ENCODE measurements at places on chromosomes 13 and 19.
A peak's percentile ranks its signal among the peaks of the same experiment; 100 is the strongest.

DNA sequence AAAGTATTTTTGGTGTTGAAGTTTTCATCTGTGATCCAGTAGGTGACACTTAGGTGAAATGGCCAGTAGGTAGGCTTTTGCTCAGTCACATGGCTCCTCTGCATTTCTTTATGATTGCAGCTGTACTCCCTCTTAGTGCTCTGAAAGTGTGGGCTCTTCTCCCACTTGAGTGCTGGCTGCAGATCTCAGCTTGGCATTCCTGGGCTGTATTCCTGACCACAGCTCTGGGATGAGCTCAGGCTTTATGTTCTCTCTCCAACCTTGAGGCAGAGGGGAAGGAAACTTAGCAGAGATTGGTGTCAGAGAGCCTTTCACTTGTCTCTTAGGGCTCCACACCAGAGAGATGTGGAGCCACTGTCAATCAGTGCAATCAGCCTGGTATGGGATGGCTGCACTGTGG lies 254.3 kb downstream of the NDFIP2 start:
- no peak for DNase-seq

- no peak for DNase-seq
Observed at GRCh38 chr19:29524912-29525831, 622 bp upstream of the VSTM2B start.

GRCh38 chr19:4803736-4804695 lies 12.5 kb downstream of the FEM1A start:
- peak; percentile 59 for DNase-seq

DNA sequence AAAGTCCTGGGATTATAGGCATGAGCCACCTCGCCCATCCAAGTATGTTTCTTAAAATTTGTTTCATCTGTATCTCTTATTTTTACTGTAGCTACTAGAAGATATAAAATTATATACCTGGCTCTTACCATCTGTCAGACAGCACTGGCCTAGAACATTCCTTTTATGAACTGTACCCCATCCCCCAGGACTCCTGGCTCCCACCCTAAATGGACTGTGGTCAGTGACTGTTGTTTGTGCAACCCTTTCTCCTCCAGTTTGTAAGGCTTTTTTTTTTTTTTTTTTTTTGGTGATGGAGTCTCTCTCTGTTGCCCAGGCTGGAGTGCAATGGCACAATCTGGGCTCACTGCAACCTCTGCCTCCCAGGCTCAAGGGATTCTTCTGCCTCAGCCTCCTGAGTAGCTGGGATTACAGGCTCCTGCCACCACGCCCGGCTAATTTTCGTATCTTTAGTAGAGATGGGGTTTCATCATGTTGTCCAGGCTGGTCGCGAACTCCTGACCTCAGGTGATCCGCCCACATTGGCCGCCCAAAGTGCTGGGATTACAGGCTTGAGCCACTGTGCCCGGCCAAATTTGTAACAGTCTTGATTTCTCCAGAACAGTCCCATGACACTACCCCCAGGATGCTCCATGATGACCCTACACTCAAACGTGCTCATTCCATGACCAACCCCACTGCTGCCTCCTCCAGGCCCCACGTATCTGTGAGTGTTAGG lies 2.5 kb downstream of the NDUFA3 start:
- DNase-seq = no peak

DNA sequence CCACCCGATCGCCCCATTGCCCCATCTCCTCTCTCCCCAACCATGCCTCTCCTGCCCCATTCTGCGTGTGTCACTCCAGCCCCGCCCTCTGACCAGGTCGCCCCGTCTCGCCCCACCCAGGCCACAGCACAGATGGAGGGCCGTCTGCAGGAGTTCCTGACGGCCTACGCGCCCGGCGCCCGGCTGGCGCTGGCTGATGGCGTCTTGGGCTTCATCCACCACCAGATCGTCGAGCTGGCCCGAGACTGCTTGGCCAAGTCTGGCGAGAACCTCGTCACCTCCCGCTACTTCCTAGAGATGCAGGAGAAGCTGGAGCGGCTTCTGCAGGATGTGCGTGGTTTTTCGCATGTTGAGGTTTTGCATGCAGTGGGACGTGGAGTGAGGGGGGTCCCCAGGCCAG lies 26.2 kb downstream of the MAST3 start:
- DNase-seq = no peak

DNA sequence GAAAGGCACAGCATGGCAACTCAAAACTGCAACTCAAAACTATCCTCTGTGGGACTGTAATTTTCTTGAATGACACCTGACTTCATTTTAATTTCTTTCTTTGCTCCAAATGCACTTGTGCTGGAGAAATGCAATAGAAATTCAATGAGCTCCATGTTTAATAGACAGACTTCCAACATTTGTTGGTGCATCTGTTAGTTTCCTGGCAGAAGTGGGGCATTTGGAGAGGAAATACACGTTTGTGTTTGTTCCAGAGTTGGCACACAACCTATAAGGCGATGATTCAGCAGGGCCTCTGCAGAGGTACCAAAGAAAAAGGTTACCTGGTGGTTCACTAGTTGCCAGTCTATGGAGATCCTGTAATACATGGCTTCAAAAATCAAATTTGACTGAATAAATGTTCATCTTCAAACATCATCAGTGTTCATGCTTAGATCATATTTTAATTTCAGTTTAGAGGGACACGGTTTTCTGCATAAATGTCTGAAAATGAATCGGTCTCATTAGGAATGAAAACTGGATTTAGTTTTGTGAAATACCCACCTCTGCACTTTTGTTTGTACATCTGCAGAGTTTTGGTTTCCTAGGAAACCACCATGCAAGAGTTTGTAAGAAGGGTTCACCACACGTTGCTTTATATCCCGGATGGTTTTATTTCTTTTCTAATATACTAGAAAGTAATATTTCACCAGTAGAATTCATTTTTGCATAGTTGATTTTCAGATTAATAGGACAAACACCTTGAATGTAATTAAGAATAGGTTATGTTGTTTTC lies 21.8 kb upstream of the OBI1 start:
- no peak for DNase-seq

DNA sequence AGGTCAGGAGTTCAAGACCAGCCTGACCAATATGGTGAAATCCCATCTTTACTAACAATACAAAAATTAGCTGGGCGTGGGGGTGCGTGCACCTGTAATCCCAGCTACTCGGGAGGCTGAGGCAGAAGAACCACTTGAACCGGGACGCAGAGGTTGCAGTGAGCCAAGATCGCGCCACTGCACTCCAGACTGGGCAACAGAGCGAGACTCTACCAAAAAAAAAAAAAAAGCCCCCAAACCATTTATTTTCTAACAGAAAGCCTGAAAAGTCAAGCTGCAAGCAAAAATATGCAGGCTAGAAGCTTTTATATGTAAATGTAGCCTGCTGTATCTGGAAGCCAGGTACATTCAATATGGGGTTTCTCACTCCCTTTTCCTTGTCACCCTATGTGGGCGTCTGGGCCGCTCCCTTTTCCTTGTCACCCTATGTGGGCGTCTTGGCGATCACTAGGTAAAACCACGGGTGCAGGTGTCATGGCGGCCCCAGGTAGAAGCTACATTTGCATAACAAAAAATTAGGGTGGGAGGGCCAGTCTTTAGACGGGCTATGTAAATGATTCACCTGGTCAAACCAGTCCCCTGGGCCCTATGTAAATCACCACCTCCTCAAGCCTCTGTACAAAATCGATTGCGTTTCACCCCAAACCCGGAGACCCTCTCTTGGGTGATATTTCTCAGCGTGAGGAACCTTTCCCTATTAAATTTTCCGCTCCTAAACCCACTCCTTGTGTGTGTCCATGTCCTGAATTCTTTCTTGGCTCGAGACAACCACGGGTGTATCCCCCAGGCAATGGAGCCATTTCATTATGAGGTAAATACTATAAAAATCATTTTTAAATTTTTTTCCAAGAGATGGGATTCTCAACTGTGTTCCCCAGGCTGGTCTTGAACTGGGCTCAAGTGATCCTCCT lies 2.1 kb downstream of the TRIM13 start:
- no peak for DNase-seq

DNA sequence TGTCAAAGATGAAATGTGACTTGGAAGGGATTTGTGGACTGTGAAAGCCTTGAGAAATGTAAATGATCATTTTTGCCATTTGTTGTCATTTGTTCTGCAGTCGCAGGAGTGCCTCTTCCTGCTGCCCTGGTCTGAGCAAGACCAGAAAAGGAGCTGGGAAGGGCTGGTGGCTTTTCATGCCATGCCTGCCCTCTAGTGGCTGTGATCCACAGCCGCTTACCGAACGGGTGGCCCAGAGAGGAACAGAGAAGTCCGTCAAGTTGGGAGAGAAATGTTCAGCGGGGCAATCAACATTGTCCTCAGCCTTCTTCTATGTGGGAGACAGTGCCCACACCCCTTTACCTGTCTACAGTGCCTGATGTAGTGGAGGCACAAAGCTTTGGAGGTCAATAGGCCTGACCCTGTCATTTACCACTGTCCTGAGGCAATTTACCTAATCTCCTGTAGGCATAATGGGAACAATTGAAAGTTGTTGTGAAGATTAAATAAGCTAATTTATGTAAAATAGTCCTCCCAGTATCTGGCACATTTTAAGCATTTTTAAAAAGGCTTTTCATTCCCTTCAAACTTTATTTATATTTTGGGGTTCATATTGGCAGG lies 224.5 kb downstream of the B3GLCT start:
- peak; percentile 39 for DNase-seq

- peak; percentile 61 for DNase-seq
Observed at GRCh38 chr19:41299755-41300089, 10.2 kb upstream of the CCDC97 start.

DNA sequence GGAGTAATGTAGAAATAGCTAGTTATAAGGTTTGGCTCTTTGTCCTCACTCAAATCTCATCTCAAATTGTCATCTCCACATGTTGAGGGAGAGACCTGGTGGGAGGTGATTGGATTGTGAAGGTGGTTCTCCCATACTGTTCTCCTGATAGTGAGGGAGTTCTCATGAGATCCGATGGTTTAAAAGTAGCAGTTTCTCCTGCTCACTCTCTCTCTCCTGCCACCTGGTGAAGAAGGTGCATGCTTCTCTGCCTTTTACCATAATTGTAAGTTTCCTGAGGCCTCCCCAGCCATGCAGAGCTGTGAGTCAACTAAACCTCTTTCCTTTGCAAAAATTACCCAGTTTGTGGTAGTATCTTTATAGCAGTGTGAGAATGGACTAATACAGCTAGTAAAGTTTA lies 849.4 kb downstream of the DACH1 start:
- no peak for DNase-seq

DNA sequence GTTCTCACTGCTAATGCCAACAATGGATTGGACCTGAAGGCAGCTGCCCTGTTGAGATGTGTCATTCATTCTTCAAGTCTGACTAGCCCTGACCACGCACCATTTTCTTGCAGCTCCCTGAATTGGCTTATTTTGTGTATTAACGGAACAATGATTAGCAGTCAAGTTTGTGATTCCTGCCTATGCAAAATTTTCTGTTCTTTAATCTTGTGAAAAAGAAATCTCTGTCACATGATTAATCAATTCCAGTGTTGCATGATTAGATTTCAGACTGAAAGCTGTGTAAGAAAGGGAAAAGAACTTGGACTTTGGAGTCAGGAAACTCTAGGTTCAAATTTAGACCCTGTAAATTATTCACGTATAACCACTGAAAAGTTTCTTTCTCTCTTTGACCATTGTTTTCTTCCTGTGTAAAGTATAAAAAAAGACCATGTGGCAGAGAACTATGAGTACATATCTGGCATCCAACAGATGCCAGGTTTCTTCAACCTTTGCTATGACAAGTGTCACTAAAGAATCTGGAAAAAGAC lies 64.5 kb upstream of the SLC10A2 start:
- no peak for DNase-seq

GRCh38 chr13:75417656-75418055 lies 64.3 kb downstream of the TBC1D4 start:
- no peak for DNase-seq

DNA sequence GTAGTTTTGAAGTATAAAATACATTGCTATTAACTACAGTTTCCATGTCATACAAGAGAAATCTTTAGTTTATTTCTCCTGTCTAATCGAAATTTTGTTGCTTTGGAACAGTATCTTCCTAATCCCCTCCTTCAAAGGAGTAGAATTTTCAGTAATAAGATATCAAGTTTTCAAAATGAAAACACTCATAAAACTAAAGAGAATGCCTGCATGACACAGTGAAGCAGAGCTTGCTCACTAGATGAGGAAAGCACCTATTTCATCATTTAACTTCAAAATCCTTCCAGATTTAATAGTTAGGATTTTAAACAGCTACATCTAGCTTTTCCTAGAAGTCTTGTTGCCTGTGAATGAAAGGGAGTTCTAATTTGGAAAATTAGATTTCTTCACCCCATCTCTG lies 80.8 kb downstream of the TNFSF11 start:
- DNase-seq = no peak

DNA sequence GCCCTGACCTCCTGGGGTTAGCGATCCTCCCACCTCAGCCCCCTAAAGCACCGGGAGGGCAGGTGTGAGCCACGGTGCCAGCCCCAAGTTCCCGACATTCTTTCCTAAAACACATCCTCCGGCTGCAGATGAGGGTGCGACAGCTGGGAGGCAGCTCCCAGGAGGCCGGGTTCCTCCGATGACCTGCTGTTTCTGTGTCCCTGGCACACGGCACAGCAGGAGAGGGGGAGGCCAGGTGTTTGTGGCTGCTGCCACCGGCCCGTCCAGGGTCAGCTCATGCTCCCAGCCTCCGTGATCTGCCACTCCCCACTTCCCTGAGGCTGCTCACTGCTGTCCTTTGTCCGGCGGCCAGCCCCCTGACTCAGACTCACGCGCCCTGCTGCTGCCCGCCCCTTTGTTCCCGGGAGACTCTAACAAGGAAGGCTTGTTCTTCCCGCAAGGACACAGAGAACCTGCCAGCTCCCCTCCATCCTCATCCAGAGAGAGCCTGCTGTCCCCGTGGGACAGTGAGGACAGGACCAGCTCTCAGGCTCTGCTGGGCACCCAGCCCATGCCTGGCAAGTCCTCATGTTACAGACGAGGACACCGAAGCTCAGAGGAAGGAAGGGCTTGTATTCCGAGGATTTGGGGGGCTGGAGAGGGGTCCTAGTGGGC lies 10.6 kb upstream of the MADCAM1 start:
- no peak for DNase-seq

GRCh38 chr13:110109910-110110309 lies 197.0 kb downstream of the COL4A1 start:
- DNase-seq = no peak

DNA sequence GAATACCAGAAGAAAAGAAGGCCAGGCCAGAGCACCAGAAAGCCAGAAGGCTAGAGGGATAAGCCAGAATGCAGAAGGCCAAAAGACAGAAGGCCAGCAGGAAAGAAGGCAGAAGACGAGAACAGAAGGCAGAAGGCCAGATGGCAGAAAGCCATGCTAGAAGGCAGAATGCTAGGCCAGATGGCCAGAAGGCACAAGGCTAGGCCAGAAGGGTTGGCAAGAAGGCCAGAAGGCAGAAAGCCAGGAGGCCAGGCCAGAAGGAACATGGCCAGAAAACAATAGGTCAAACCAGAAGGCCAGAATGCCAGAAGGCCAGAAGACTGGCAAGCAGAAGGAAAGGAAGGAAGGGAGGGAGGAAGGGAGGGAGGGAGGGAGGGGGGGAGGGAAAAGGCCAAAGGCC lies 188.8 kb downstream of the TUBA3C start:
- no peak for DNase-seq

- no peak for DNase-seq
Observed at GRCh38 chr13:79361299-79361698, 44.8 kb downstream of the RBM26 start.

Data from activated CD4-positive, alpha-beta T cell treated with anti-CD3 and anti-CD28 coated beads, Interleukin-2, amount 50 U/mL, for 1 hour (primary cell).